NCI-H1694 (cell line): ENCODE measurements at places on chromosomes 13 and 19.

- no peak for DNase-seq
Observed at GRCh38 chr13:60013166-60013565, 150.6 kb downstream of the DIAPH3 start.

- no peak for DNase-seq
Observed at GRCh38 chr13:78100486-78100885, 181.9 kb upstream of the EDNRB start.

- DNase-seq = no peak
Observed at GRCh38 chr19:27738569-27739193, 1474.3 kb downstream of the UQCRFS1 start.

GRCh38 chr19:19661675-19662251 is 1.7 kb downstream of the ATP13A1 start:
- DNase-seq = no peak

DNA sequence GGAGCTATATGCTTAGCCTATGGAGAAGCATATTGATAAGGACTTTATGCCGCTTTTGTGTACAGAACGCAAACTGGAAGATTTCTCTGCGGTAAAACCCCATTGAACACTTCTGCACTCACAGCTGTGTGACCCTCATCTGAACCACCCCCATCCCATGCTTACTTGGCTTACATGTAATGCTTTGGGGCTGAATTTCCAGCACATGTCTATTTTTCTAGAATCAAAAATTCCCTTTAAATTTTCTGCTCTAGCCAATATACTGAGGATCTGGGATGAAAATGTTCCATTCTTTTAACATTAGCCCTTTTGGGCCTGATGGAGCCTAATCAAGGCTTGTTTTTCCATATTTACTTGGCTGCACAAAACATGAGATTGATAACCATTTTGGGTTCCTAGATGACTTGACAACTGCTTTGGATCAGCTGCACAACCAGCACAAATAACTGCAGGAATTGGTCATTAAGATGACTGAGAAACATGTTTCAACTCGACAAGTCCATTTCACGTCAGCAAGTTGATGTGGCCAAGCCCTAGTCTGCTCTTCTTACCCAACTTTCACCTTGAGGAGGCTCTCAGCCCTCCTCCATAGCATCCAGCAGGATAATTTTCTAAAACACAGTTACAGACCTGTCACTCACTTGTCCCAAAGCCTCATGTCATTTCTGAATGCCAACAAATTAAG is 52.4 kb downstream of the TNFSF11 start:
- DNase-seq = no peak

GRCh38 chr19:18644196-18645034 is 7.6 kb downstream of the KLHL26 start:
- no peak for DNase-seq
